GM23248 (cell line): ENCODE measurements at places on chromosomes 16 and 17. TPM values are rescaled to one million over a fixed set of nuclear protein-coding genes. Genes with fewer than 3 reads are reported as not detected.

The TBC1D3G gene
- polyA plus RNA-seq = not detected in 2 replicates

The SPAG9 gene
- 19.9 and 21.5 TPM in 2 replicates for polyA plus RNA-seq

The GALR2 gene
- 0.18 TPM in 1 of 2 replicates, not detected in the other for polyA plus RNA-seq

The GAST gene
- not detected in 2 replicates for polyA plus RNA-seq

DNA sequence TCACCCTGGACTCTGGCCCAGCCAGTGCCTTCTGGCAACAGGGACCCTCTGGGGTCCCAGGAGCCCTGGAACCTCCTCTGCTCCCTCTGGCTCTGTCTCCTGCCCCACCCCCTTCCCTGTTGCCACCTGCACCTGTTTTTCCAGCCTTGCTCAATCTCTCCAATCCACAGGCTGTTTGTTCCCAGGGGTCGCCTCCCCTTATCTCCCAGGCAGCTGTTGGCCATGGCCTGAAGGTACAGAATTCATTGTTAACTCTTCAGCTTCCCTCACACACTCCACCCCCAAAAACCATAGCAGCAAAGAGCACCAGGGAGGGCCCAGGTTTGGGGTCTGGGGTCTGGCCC is 39.3 kb upstream of the TOB1 start:
- H3K36me3 ChIP-seq = no peaks in the 10 kb centered on the region
- no peak overlapping the region for H3K27ac ChIP-seq
- H3K4me3 ChIP-seq = no peak overlapping the region
- no peaks in the 10 kb centered on the region for H3K27me3 ChIP-seq
- no peak for DNase-seq

- no peaks in the 10 kb centered on the region for H3K27me3 ChIP-seq
- H3K4me1 ChIP-seq = no peaks in the 10 kb centered on the region
- H3K27ac ChIP-seq = no peak overlapping the region
- DNase-seq = no peak
- H3K36me3 ChIP-seq = no peaks in the 10 kb centered on the region
- no peak overlapping the region for H3K4me3 ChIP-seq
Observed at GRCh38 chr17:48462946-48463345, 32.9 kb upstream of the SKAP1 start.

DNA sequence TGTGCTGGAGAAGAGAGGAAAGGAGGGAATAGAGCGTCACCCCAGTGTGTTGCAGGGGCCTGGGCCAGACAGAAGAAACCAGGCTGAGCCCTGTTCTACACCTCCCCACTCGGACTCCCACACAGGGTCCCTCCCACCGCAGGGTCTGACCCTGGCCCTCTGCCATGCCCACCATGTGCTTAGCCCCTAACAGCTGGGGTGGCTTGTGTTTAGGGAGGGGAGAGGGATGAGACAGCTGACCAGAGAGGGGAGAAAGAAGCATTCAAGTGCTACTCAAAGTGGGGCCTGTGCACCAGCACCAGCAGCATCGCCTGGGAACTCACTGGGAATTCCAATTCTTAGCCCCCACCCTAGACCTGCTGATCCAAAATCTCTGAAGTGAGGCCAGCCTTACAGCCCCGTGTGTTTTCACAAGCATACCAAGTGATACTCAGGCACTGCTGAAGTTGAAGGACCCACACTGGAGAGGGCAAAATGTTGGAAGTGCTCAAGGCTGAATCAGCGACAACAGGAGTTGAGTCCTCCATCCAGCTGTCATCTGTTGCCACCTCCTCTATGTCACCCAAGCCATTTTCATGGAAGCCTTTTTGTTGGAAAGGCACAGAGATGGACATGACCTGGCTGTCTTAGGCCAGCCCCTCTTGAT is 47.0 kb downstream of the FZD2 start:
- H3K27ac ChIP-seq = no peak overlapping the region
- no peaks in the 10 kb centered on the region for H3K36me3 ChIP-seq
- H3K4me3 ChIP-seq = no peak overlapping the region
- peaks cover 21% of the 10 kb centered on the region for H3K4me1 ChIP-seq
- no peak for DNase-seq

DNA sequence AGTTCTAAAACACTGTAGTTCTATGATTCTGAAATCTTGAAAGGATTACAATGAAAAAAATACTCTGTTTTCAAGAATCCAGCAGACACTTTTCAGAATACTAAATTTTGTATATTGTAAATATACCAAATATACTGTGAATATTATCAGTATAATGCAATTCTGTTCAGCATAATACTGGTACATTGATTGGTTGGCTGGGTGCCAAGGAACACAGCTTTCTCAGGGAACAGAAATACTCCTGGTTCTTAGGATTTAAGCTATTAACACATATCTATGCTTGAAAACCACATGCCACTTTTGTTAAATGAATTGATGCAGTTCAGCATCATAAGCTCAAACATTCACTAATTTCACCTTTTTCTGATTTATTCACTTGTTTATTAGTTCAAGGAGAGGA is 2.5 kb upstream of the GINS3 start:
- no peak overlapping the region for H3K27ac ChIP-seq
- no peak overlapping the region for H3K4me3 ChIP-seq
- H3K27me3 ChIP-seq = no peaks in the 10 kb centered on the region
- no peak for DNase-seq

DNA sequence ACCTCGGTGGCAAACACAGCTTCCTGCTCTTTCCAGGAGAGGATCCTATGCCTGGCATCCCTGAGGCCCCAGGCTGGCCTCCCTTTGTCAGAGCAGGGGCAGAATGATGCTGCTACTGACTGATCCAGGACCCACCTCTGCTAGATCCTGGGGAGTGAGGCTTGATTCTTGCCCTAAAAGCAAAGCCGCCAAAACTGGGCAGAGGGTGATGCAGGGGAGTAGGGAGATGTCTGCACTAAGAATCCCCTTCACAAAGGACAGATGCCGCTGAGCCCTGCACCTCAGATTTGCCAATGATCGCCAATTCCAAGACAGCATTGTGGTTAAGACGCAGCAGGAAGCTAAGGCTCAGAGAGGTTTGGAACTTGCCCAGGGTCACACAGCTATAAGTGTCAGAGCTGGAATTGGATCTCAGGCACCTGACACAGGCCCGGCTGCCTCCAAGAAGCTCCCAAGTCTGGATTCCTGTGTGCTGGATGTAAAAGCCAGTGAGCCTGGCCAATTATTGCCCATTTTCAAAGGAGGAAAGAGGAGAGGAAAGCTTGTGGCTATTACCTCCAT is 60.7 kb upstream of the TNRC6C start:
- H3K4me3 ChIP-seq = no peak overlapping the region
- no peak overlapping the region for H3K27ac ChIP-seq
- no peaks in the 10 kb centered on the region for H3K36me3 ChIP-seq
- no peaks in the 10 kb centered on the region for H3K4me1 ChIP-seq
- peaks cover 42% of the 10 kb centered on the region for H3K27me3 ChIP-seq

GRCh38 chr16:17412221-17412620 is 58.5 kb downstream of the XYLT1 start:
- no peaks in the 10 kb centered on the region for H3K27me3 ChIP-seq
- H3K36me3 ChIP-seq = no peaks in the 10 kb centered on the region
- H3K4me3 ChIP-seq = no peak overlapping the region

DNA sequence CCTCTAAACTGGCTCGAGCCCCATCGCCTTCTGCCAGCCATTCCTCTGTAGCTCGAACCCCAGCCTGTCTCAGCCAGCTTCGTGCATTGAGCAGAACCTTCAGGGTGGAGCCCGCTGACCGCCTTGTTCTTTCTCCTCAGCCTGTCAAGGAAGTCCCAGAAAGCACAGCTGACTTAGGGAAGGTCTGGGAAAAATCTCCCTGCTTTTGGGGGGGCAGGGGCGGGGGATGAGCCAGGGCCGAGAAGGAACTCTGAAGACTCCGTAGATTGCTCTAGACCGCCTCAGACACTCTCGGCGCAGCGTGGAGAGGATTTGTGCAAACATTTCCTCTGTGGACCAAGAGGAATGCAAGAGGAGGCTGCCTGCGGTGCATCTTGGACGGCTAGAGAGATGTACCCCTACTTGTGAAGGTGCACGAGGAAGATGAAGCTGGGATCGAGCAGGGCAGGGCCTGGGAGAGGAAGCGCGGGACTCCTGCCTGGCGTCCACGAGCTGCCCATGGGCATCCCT is at the start of gene GLP2R:
TSS of gene GLP2R (plus strand) at position 284 of the 510 bp plus-strand sequence. CDS start at position 424, 140 bp downstream.
- no peak for DNase-seq
- H3K4me3 ChIP-seq = no peak within 1 kb of the TSS
- no peak within 1 kb of the TSS for H3K27ac ChIP-seq

DNA sequence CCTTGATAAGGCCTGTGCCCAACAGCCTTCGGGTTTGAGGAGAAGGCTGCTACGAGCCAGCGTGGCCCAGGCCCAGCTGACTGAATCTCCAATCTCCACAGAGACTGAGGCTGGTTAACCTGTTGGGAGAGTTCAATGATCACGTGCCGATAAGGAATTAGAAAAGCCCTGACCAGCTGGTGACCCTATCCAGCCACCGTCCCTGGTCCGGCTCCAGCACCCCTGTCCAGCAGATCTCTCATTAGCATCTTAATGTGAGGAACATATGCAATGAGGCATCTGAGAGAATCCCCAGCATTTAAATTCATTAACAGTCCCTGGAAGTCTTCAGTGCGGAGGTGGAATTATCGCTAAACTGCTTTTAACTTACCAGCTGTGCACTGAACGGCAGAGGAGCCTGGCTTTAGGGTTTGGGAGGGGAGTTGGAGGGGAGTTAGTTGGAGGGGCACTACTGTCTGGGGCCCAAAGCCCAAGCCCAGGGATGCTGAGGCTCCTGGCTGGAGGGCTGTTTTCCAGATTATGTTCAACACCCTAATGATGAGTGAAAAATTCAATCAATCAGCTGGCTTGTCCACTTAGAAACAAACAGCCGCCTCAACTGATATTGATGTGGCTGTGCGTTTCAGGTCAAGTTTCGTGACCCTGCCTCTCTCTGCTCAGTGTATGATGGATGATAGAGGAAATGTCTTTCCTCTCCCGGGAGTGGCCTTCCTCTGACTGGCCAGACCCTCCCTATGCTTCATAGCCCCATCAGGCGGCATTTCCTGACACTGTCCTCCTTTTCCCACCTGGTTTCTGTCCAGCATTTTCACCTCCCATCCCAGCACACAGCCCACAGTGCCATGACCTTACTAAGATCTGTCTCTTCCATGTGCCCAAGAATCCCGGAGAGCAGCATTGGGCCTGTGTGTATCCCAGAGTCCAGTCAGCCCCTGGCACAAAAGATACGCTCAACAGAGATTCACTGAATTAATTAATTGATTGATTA is 184.5 kb downstream of the CCT6B start:
- H3K4me1 ChIP-seq = no peaks in the 10 kb centered on the region
- H3K4me3 ChIP-seq = no peak overlapping the region
- no peaks in the 10 kb centered on the region; the same call in 1 of the 2 replicates for H3K27me3 ChIP-seq
- no peaks in the 10 kb centered on the region for H3K36me3 ChIP-seq

DNA sequence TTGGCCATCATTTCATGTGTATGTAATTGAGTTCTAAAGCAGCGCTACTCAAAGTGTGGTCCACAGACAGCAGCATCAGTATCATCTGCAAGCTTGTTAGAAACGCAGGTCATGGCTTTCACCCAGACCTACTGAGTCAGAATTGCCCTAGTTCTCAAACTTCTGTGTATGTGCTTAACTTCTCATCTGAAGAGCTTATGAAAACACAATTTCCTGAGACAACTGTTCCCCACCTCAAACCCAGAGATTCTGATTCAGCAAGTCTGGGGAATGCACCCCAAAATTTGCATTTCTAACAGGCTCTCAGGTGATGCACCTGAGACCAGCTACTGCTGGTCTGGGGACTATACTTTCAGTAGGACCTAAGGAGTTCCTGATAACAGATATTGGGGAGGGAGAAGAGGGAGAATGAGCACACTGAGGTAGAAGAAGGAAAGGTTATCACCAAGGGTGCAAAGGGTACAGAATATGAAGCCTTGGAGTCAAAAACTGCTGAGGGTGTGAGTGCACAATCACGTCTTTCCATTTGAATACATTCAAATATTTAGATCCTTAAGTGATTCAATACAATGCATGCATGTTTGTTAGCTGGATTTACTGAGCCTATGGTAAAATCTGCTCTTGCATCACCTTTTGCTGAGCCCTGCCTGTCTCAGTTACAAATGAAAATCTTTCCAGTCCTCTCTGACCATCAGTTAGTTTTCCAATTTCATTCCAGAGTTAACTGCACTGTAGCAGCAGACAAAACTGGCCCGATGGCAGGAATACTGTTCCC is 29.2 kb upstream of the SKAP1 start:
- no peak for DNase-seq
- no peaks in the 10 kb centered on the region for H3K27me3 ChIP-seq
- no peak overlapping the region for H3K27ac ChIP-seq

- no peaks in the 10 kb centered on the region for H3K27me3 ChIP-seq
- peaks cover 31% of the 10 kb centered on the region for H3K4me1 ChIP-seq
- DNase-seq = no peak
- H3K36me3 ChIP-seq = no peaks in the 10 kb centered on the region
- H3K4me3 ChIP-seq = no peak overlapping the region
Observed at GRCh38 chr17:50154604-50155003, 4.1 kb upstream of the PPP1R9B start.

GRCh38 chr17:77087650-77088454 is 52.9 kb upstream of the SEC14L1 start:
- no peaks in the 10 kb centered on the region for H3K36me3 ChIP-seq
- peak overlapping the region; percentile 75 for H3K27ac ChIP-seq
- H3K4me1 ChIP-seq = peaks cover 5% of the 10 kb centered on the region; the same call in 1 of the 2 replicates

GRCh38 chr16:58582971-58583765 is 46.5 kb downstream of the CNOT1 start:
- H3K4me3 ChIP-seq = no peak overlapping the region
- H3K27ac ChIP-seq = no peak overlapping the region
- no peaks in the 10 kb centered on the region for H3K27me3 ChIP-seq
- DNase-seq = no peak
- H3K36me3 ChIP-seq = peaks cover 82% of the 10 kb centered on the region
- H3K4me1 ChIP-seq = peaks cover 8% of the 10 kb centered on the region

DNA sequence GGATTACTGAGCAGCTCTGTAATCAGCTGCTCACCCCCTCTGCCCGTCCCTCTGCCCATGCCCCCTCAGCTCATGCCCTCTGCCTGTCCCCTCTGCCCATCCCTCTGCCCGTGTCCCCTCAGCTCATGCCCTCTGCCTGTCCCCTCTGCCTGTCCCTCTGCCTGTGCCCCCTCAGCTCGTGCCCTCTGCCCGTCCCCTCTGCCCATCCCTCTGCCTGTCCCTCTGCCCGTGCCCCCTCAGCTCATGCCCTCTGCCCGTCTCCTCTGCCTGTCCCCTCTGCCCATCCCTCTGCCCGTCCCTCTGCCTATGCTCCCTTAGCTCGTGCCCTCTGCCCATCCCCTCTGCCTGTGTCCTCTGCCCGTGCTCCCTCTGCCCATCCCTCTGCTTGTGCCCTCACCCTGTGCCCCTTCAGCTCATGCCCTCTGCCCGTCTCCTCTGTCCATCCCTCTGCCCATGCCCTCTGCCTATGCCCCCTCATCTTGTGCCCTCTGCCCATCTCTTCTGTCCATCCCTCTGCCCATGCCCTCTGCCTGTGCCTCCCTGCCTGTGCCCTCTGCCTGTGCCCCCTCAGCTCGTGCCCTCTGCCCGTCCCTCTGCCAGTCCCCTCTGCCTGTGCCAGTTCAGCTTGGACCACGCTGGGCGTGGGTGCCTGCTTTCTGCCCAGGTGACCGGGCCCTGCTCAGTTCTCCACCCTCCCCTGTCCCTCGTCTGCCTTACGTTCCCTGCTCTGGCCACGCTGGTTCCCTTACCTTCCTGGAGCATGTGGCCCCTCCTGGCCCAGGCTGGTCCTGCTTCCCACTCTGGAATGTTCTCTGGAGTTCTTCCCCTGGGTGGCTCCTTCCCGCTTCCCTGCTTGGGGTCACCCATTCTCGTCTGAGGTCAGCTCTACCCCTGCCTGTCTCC is 97.6 kb downstream of the NPIPB11 start:
- H3K4me3 ChIP-seq = no peak overlapping the region
- H3K27ac ChIP-seq = no peak overlapping the region
- H3K27me3 ChIP-seq = no peaks in the 10 kb centered on the region
- no peak for DNase-seq

GRCh38 chr17:67459985-67460384 is 82.9 kb downstream of the PITPNC1 start:
- no peaks in the 10 kb centered on the region for H3K27me3 ChIP-seq
- no peak for DNase-seq
- no peak overlapping the region for H3K27ac ChIP-seq
- H3K36me3 ChIP-seq = no peaks in the 10 kb centered on the region
- no peak overlapping the region for H3K4me3 ChIP-seq
